GM13976 (cell line): ENCODE measurements at places on chromosomes 6 and 20.

- DNase-seq: no peak
Observed at GRCh38 chr6:90458353-90459224, 128.3 kb downstream of the MAP3K7 start.

GRCh38 chr20:3209946-3210317, 634 bp downstream of the ITPA start:
- no peak for DNase-seq

GRCh38 chr6:51479296-51479695, 608.1 kb downstream of the PKHD1 start:
- no peak for DNase-seq

GRCh38 chr6:120826253-120826652, 508.0 kb downstream of the TBC1D32 start:
- no peak for DNase-seq

GRCh38 chr6:169648617-169649016, 53.2 kb downstream of the WDR27 start:
- DNase-seq: no peak
